ENCODE measurements at places on chromosomes 6 and 20.

DNA sequence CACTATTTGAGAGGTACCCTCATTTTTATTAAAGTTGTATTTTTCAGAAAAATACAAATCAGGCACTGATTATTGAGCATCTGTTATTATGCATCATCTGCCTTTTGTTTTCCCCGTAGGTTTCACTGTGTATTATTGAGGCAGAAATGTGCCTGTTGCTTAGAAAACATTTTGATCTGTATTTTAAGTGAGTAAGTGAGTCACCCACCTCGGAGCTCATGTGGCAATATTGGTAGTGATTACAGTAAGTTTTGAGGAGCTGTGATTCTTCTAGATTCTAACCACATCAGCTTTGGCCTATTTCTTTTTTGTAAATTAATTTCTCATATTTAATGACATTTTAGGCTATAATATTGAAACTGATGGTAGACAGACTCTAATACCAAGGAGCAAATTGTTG lies 59.6 kb upstream of the LAMP5 start:
- no peak for DNase-seq

- peak; percentile 81 for DNase-seq
These were observed 1.2 kb downstream of the TREML2 start for GRCh38 chr6:41199552-41200246.

DNA sequence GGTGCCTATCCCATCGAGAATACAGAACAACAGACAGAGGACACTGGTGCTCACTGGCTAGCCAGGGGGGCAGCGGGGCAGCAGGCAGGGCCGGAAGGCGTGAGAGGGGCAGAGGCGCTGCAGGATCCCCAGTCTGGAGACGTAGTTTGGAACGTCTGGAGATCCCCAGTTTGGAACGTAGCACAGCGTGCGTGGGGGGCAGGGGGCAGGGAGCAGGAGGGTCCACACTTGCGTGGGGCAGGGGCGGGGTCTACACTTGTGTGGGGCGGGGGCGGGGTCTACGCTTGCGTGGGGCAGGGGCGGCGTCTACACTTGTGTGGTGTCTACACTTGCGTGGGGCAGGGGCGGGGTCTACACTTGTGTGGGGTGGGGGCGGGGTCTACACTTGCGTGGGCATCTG lies 107.2 kb downstream of the DACT2 start:
- DNase-seq = no peak

GRCh38 chr6:105844275-105844883 lies 241.8 kb upstream of the PRDM1 start:
- no peak for DNase-seq

GRCh38 chr6:21742238-21742660 lies 148.7 kb downstream of the SOX4 start:
- DNase-seq = no peak

DNA sequence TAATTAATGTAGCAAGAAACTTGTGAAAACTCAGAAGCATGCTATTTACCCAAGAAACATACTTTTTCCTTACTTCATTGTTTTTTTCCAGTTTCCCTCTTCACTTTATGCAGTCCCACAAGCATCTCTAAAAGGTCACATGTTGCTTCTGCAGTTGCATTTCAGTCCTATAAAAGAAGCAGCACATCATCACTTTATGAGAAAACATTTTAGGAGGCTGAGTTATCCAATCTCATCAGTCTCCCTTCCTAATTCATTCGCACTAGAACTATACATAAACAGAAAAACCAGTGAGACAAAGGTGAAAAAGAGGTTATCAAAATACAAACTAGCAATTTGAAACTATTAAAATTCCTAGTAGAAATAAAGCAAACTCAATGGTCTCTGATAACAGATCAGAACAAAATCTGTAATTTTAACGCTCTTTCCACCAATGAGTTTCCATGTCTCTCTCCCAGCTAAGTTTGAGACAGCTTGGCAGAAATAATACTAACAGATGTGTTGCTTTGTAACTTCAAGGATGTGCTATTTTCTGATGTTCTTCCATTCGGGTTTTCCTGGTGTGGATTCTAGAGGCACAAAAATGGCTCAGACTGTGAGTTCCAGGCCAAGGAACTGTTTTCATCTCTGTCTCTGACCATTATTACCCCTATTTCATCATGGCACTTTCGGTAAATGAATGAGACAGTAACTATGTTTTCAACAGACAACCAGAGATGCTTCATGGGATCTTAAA lies 48.4 kb downstream of the ZHX3 start:
- DNase-seq = no peak

DNA sequence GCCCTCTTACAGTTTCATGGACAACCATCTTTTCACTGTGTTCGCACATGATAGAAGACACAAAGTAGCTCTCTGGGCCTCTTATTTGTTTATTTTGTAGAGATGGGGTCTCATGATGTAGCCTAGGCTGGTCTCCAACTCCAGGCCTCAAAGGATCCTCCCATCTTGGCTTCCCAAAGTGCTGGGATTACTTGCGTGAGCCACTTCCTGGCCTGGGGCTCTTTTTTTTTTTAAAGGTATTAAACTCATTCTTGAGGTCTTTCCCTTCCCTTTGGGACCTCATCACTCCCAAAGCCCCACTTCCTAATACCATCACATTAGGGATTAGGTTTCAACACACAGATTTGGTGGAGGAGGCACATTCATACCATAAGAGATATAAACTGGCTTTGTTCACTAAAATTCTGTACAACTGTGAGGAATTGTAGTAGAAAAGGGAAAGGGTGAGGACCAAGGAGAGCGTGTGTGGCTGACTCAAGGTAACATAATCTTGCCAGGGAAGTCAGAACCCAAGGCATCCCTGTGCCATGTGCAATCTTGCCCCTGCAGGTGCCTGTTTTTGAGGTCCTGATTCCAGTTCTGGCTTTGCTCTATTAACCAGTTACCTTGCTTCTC lies 45.5 kb downstream of the EIF2S2 start:
- no peak for DNase-seq

DNA sequence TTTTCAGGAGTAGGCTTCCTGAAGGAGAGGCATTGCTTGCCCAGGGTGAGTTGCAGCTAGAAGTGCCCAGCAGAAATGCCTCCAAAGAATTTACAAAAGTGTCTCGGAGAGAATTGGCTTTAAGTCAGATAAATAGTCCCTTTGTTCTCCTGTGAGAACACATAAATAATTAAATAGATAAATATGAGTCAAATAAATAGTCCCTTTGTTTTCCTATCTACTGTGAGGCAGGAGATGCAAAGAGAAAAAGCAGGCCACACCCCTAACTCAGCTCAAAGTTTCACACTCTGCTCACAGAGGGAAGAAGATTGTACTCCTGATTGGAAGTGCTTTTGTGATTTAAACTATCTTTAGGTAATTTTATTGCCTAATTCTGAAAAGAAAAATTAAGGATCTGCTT lies 180.7 kb upstream of the PRSS16 start:
- DNase-seq = no peak

- no peak for DNase-seq
These were observed 579.6 kb upstream of the MAP3K7 start for GRCh38 chr6:91166271-91167046.

- peak; percentile 94 for DNase-seq
These were observed 122.6 kb downstream of the SGK1 start for GRCh38 chr6:134195164-134195906.

- DNase-seq = no peak
These were observed 1034.4 kb downstream of the EYS start for GRCh38 chr6:64672651-64673050.

- no peak for DNase-seq
These were observed 103.5 kb downstream of the TCP11 start for GRCh38 chr6:35037664-35038038.

GRCh38 chr20:31569163-31570020 lies 35.7 kb upstream of the ID1 start:
- peak; percentile 78 for DNase-seq

DNA sequence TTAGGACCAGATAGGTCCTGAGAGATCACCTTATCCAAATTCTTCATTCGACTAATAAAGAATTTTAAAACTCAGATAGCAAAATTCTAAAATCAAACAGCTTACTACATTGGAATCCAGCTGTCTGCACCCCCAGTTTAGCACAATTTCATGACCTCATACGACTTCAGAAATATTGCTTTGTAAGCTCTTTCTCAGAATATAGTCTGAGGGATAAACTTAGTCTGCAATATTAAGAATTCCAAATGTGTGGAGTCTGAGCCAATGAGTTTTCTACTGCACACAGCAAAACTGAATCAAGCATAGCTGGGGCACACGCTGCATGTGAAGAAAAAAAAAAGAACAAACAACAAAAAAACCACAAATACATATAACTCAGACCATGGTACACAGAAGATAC lies 541.6 kb upstream of the CHD6 start:
- no peak for DNase-seq

DNA sequence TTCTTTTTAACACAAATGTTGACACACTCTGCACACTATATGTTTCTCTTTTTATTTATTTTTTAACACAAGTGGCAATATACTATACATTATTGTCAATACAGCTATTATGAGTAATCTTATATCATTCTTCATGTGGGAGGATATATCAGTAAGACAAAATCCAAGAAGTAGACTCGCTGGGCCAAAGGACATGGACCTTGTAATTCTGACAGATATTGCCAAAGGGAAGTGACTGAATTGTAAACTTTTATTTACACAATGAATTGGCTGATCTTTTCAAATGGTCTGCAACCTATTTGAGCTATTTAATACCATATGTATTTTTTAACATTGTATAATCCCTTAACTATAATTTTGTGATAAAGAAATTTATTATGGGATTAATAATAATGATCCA lies 56.0 kb downstream of the CCDC170 start:
- DNase-seq = no peak

- no peak for DNase-seq
These were observed 98.0 kb downstream of the DACT2 start for GRCh38 chr6:168221497-168222079.

GRCh38 chr6:24743265-24743943 lies 24.4 kb upstream of the C6orf62 start:
- no peak for DNase-seq

- DNase-seq = no peak
These were observed 338.5 kb downstream of the CD83 start for GRCh38 chr6:14455876-14456648.

DNA sequence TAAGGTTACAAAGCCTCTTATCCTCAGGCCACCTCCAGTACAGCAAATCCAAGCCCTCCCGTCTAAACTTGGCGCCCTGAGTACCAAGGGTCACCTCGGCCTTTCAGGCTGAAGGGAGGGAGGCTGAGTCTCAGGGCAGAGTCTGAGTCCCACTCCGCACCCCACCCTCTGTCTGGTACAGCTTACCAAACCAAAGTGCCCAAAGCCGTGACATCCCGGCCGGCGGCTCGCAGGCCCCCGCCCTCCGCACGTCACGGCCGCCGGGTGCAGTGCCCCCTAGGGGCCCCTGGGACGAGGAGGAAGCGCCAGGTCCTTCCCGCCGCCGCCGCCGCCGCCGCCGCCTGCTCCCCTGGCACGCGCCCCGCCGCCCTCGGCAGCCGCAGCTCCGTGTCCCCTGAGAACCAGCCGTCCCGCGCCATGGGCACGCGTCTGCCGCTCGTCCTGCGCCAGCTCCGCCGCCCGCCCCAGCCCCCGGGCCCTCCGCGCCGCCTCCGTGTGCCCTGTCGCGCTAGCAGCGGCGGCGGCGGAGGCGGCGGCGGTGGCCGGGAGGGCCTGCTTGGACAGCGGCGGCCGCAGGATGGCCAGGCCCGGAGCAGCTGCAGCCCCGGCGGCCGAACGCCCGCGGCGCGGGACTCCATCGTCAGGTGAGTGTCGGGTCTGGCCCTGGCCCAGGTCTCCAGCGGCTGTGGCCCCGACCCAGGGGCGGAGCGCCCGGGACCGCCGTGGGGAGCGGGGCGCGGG lies at the start of gene MTHFD1L:
Gene MTHFD1L (plus strand): TSS at position 297 of the 741 bp plus-strand sequence. CDS start 121 bp downstream, at position 418.
- DNase-seq = peak; percentile 88

DNA sequence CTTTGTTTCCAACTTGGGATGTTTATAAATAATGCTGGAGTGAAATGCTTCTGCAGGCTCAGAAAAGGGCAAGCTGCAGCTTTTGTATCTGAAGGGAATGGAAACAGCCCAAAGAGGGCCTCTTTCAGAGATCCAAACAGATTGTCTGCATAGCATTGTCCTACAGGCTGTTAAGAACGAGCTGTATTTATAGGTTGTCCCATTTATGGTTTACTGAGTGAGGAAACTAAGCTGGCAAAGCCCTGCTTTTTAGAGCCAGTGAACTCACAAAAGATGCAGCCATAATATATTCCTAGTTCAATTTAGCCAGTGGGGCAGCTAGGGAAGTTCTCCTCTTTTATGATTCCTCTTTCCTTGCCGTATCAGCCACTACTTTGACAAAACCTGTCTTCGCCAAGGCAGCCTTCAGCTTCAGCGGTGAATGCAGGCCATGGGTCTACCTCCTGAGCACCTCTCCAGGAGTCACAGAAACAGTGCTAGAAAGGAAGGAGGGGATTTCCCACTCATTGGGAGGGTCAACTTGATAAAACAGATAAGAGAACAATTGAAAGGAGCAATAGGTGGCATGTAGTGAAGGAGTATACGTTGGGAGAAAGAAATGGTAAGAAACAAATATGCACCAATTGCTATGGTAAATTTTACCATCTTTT lies 15.0 kb downstream of the KIAA0319 start:
- no peak for DNase-seq

GRCh38 chr6:140541288-140541687 lies 1166.8 kb upstream of the CITED2 start:
- DNase-seq = no peak

GRCh38 chr6:107706516-107707115 lies 117.5 kb downstream of the SCML4 start:
- DNase-seq = no peak

DNA sequence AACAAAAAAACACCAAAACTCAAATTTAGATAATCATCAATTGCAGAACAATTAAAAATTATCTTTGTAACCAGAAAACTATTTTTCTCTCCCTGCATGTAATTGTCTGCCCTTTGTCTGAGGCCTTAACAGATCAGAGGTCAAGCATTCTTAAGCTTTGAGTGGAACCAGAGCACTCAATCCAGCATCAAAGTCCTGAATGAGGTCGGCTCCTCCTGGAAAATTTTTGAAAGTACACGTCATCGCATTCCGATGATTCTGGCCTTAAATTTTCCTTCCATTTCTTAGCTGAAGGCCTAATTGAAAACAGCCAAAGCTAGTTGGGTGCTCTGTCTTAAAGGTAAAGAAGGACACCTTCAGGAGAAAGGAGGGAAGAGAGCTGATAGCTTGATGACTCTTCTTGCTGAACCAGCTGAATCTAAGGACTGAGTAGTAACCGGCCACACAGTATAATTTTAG lies 510.2 kb upstream of the SULF2 start:
- no peak for DNase-seq

- peak; percentile 63 for DNase-seq
These were observed 585 bp downstream of the PSMB9 start for GRCh38 chr6:32854376-32855178.

All from hematopoietic multipotent progenitor cell treated with erythropoietin and hydrocortisone succinate and interleukin-3 and kit ligand, for 6 days (in vitro differentiated cells).